ENCODE measurements at places on chromosomes 11 and 22.

DNA sequence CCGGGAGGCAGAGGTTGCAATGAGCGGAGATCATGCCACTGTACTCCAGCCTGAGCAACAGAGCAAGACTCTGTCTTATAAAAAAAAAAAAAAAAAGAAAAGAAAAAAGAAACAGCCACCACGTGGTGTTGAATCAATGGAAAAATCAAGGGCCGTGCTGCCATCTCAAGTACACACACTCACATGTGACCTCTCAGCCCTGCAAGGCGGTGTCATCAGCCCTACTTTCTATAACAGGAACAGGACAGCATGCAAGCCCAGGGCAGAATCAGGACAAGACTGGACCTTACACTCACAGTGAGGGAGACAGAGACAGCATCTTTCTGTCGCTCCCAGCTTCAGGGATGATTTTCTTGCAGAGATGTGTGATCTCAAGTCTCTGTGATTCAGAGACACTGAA is 179.6 kb downstream of the MPPED1 start:
- no peak for DNase-seq

- DNase-seq, result no peak
Observed at GRCh38 chr11:125375146-125375545, 120.9 kb downstream of the FEZ1 start.

DNA sequence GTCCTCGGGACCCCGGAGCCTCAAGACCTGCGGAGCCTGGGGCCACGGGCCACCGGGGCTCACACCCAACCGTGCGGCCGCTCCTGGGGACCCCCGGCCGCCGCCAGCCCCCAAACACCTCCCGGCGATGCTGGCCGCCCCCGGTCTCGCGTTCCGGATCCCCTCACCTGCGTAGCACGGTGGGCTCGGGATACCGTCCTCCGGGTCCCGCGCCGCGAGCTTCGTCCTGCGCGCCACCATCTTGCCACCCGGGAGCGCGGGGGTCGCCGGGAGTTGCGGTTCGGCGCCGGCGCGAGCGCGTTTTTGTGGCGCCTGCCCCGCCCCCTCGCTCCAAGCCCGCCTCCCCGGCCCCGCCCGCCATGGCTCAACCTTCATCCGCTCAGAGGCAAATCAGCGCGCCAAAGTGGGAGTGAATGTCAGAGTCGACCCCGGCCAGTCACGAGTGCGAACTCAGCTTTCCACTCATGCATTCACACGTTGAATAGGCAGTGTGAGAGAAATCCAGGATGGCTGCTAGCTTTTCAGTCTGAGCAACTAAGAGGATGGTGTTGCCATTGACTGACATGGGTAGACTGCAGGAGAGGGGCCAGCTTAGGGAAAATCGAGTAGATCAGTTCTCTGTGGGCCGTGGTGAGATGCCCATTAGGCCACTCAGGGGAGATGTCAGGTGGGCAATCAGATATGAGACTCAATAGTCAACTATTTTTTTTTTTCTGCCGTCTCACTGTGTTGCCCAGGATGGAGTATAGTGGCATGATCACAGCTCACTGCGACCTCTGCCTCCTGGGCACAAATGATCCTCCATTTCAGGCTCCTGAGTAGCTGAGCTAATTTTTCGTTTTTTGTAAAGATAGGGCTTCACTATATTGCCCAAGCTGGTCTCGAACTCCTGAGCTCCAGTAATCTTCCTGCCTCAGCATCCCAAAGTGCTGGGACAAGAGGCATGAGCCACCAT is 28.3 kb downstream of the SERHL2 start:
- DNase-seq, result peak; percentile 92

DNA sequence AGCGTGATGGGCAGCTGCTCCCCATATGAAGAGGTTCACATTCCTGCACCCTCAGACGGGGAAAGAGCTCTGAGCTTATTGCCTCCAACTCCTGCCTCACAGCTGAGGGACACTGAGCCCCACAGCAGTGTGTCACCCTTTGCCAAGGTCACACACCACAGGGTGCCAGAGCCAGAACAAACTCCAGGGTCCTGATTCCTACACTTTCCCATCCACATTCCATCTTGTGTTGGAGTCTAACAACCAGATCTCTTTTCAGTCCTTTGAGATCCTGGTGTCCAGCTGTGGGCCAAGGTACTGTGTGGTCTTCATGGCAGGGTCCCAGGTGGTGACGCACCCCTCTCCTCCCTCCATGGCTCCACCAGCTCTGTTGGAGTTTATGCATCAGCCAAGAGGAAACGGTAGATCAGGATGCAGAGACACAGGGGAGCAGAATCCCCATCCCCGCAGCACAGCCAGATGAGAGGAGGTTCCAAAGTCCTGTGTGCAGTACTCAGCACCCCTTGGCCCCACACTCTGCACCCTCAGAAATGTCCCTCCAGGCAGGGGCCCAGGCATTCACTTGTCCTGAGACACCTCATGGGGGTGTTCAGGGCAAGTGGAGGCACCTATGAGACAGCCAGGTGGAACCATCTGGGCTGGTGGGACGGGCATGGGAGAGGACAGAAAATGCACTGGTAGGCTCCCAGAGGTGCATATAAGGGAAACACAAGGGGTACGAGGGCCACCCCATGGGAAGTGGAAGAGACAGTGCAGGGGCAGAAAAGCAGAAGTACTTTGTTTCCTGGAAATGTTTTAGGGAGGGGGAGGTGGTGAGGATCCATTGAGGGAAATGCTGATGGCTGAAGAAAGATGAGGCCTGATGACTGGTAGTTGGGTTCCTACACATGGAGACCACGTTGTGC is 32.6 kb upstream of the GNAZ start:
- no peak for DNase-seq

- DNase-seq, result peak; percentile 50
Observed at GRCh38 chr22:19723232-19723982, at the start of gene GP1BB. Gene GP1BB, plus strand, starts transcription at chr22:19723539. Its CDS starts 31 bp downstream, at chr22:19723570.

DNA sequence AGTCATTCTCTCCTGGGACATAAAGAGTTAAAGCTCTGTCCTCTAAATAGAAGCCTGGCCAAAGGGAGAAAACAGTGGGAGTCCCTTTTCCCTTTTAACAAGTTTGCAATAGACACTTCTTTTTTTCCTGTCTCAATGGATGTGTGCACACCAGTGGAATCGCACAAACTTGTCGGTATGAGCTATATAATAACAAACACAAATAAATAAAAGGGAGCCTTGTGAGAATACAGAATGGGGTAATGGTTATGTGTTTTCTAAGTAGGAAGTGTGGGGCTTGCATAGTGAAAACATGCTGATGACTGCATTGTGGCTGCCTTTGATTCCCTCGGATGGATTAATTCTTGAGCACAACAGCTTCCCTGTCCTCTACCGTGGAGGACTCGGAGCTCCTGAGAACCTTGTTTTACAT is 131.9 kb downstream of the WNT7B start:
- DNase-seq, result no peak

- no peak for DNase-seq
Observed at GRCh38 chr22:43135565-43135964, 7.6 kb downstream of the MCAT start.
